Thoracic aorta (tissue), 2 donors: ENCODE measurements at places on chromosomes 16 and 17. TPM values are rescaled to one million over a fixed set of nuclear protein-coding genes. Genes with fewer than 3 reads are reported as not detected.

DNA sequence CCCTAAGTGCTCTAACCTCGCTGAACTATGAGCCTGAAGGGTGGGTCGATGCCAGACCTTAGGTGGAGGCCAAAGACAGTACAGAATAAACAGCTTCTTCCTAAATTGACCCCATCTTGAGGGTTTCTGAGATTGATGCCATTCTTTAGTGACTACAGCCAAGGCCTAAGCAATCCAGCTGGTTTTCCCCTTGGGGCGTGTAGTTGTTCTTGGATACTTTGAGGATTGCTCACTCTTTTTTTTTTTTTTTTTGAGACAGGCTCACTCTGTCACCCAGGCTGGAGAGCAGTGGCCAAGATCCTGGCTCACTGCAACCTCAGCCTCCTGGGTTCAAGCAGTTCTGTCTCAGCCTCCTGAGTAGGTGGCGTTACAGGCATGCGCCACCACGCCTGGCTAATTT lies 2.0 kb downstream of the OVCA2 start:
- no peak for DNase-seq

GRCh38 chr16:57720142-57720575 lies 15.4 kb upstream of the KATNB1 start:
- no peak for DNase-seq

- no peak for DNase-seq
These were observed 470 bp downstream of the MLYCD start for GRCh38 chr16:83899272-83899897.

The MRPL45 gene
- total RNA-seq, result 9.0 TPM

DNA sequence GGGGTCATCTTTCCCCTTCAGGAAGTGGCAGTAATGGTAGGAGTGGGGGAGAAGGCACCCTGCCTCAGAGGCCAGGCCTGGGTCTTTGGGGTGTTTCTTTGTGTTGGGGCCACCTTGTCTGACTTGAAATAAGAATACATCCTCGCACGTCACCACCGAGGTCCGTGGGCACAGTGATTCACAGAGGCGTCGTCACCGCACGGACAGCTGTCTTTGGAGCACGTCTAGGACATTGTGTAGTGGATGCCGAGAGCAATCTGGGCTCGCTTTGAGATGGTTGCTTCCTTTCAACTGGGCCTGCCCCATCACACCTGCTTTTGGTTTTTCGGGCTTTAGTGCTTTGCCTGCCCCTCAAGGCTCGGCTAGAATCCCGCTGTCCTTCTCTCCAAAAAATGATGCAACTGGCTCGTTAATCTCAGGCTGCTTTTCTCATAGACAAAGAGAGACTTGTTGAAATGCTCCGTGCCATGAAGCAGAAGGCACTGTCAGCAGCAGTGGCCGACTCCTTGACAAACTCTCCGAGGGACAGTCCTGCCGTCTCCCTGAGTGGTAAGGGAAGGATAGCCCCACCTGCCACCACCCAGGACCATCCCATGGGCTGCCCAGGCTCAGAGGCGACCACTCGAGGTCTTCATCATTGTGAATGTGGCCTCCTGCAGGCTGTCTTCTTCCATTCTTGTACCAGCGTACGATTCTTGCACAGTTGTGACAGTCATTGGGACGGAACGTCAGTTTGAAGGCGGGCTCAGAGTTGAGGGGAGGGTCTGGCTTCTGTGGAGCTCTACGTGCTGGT lies 24.0 kb downstream of the GINS2 start:
- DNase-seq, result no peak

DNA sequence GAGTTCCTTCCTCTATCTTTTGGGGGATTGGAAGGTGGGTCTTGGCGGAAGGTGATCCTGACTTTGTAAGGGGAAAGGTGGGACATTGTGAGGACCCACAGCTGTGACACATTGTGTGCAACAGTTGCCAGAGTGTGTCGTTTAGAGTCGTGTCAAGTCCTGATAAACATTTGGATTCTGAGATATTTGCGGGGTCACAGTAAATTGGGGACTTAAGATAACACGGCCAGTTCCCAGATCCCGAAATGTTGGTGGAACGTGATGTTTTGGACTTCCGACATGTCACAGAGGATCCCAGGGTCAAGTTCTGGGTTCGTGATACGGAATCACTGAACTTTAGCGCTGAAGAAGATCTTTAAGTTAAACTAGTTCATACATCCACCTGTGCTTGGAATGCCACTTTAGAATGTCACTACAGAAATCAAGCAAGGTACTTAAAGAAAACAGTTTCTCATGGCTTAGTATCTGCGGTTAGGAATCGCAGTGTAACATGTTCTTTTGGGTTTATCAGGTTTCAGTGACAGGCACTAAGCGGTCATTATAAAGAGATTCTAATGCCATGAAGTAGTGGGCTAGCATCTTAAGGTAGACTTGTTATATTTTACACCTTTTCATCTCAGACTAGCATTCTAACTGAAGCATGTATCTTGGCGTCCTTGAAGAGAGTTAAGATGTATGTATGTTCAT lies 815 bp downstream of the ATAD5 start:
- no peak for DNase-seq

The RAD51D gene
- total RNA-seq, result 25.1 TPM

DNA sequence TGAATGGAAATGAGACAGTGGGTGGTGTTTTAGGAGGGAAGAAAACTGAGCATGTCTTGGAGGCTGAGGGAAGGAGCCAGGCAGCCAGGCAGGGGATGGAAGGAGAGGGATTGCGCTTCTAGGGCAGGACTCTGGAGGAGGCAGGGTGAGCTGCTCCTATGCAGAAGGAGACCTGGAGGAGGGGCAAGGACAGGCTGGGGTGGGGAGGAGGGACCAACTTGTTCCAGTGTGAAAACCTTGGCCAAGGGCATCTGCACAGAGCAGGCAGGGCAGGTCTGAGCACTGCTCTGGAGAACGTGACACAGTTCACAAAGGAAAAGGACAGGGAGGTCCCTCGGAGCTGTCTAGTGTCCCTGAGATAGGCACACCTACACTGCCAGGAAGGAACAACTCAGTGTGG lies 5.5 kb downstream of the GALK1 start:
- no peak for DNase-seq

- DNase-seq, result no peak
These were observed 10.6 kb upstream of the SCN4A start for GRCh38 chr17:63983320-63983719.
